ENCODE measurements at places on chromosomes 5 and 9.

DNA sequence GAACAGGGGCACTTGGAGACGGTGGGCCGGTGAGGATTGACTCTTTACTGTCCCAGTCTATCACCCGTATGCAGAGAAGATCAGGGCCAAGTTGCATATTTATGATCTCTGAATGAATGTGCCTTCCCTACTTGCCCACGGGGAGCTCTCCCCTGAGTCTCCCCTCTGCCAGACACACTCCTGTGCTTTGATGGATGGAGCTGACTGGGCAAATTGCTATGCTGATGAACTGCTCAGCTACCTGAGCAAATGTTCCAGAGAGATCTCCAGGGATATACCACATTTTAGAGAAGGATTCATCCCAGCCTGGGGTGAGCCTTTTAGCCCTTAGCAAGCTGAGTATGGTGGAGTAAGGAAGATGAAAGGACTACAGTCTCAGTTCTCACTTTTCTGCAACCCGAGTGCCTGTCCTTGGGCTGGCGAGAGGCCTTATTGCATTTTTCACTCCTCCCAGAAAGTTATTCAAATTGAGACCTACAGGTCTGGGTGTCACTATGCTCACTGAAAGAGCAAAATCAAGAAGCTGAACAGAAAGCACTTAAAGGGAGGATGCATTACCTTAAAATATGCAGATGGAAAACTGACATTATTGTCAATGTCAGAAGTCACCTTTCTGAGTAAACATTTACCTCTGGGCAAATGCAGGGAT, 526.7 kb upstream of the WWC1 start:
- peaks cover 2% of the 10 kb centered on the region for H3K27me3 ChIP-seq
- H3K27ac ChIP-seq, result no peak overlapping the region
- no peak overlapping the region for H3K4me3 ChIP-seq
- peaks cover 21% of the 10 kb centered on the region for H3K4me1 ChIP-seq
- DNase-seq, result no peak
- no peaks in the 10 kb centered on the region for H3K36me3 ChIP-seq

DNA sequence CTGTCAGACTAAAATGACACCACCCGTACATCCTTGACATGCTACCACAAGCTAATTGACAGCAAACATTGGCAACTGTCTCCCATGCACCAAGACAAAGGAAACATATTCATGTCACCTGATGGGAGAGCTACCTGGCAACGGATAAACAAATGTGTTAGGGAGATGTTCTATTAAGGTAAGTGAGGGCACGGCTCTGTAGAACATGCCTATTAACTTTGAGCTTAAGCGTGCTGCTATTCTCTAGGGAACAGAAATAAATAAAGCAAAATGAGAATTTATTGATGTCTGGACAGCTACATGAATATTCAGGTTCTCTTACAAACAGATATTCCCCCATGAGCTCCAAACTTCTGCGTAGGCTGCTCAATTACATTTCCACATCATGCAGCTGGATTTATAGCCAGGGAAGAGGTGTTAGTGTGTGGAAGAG, 361.4 kb upstream of the RFX3 start:
- H3K27ac ChIP-seq, result no peak overlapping the region
- no peaks in the 10 kb centered on the region for H3K4me1 ChIP-seq
- no peaks in the 10 kb centered on the region for H3K36me3 ChIP-seq
- H3K4me3 ChIP-seq, result no peak overlapping the region
- DNase-seq, result no peak
- peaks cover 16% of the 10 kb centered on the region for H3K27me3 ChIP-seq

DNA sequence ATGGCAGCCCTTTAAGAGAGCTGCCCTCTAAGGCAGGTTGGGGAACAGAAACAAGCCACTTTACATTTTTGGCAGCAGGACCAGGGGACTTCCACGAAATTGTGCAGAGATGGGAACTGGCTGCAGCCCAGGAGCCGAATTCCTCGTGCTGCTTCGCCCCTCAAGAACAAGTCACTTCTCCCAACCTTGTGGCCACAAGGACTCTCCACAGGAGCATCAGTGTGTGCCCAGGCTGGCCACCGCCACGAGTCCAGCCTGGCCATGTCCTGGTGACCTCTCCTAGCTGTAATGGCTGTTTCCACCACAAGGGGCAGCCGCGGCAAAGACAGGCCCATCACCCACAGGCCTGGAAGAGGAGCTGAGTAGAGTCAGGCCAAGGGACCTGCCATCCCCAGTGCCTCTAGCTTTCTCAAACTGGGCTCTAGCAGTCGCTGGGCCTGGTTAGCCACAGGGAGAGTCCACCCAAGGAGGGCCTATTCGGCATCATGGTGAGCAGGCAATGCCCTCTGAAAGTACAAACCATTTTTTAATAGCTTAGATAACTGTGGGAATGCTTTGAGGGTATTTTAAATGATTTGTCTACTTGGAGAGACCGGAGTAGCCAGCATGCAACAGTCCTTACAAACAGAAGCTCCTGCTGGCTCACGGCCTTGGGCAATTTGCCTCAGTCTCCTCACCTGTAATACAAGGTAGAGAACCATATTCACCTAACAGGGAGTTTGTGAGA, 129.0 kb downstream of the COL23A1 start:
- DNase-seq, result no peak
- H3K36me3 ChIP-seq, result no peaks in the 10 kb centered on the region

GRCh38 chr9:7003861-7004260, 246.1 kb downstream of the KDM4C start:
- H3K4me3 ChIP-seq, result no peak overlapping the region
- H3K27me3 ChIP-seq, result no peaks in the 10 kb centered on the region
- no peak for DNase-seq
- H3K4me1 ChIP-seq, result no peaks in the 10 kb centered on the region
- H3K36me3 ChIP-seq, result peaks cover 13% of the 10 kb centered on the region
- no peak overlapping the region for H3K27ac ChIP-seq

DNA sequence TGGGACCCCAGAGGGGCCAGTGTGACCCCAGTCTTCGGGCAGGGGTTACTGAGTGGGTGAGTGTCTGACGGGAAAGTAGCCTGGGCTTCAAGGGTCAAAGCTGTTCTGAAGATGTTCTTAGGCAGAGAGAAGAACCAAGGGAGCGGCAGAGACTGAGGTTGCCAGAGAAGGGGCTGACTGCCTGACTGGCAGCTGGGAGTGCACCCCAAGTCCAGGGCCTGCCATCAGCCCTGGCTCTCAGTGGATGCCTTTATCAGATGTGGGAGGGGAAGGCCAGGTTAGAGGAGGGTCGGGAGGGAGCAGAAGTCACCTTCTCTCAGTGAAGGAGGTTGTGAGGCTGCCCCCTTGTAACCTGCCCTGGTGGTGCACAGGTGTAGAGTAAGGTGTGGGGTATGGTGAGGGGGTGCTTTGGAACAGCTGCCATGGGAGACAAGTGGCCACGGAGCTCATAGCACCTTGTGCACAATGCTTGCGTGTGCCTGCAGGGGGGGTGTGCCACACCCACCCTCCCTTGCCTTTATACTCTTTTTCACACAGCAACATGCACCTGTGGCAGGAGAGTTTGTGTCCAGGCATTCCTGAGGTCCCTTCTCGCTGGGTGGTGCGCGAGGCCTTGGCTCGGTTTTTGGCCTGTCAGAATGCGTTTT, 18.9 kb downstream of the RALGPS1 start:
- no peak overlapping the region for H3K27ac ChIP-seq
- DNase-seq, result no peak
- H3K27me3 ChIP-seq, result no peaks in the 10 kb centered on the region
- no peaks in the 10 kb centered on the region for H3K4me1 ChIP-seq
- H3K36me3 ChIP-seq, result peaks cover 2% of the 10 kb centered on the region

DNA sequence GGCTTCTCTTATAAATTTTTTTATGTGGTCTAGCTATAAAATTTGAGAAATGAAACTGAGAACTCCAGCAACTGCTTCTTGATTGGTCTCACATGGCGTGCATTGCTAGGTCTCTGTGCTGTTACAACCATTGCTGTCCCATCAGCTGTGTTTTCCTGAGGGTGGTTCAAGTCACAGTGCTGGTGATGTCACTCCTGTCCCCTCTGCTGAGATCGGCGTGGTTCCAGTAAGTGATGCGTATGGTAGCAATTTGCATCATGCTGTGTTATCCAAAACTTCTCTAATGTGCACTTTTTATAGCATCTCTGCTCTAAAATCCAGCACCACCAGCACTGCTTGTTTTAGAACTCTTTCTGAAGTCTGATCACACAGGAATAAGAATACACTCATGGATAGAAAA, 112.6 kb upstream of the ZNF608 start:
- no peaks in the 10 kb centered on the region for H3K27me3 ChIP-seq
- H3K4me3 ChIP-seq, result no peak overlapping the region
- H3K27ac ChIP-seq, result no peak overlapping the region
- DNase-seq, result no peak
- H3K36me3 ChIP-seq, result no peaks in the 10 kb centered on the region
- peaks cover 4% of the 10 kb centered on the region for H3K4me1 ChIP-seq

- H3K27me3 ChIP-seq, result peaks cover 91% of the 10 kb centered on the region
- peaks cover 20% of the 10 kb centered on the region for H3K4me1 ChIP-seq
- no peak for DNase-seq
- H3K36me3 ChIP-seq, result no peaks in the 10 kb centered on the region
- H3K4me3 ChIP-seq, result no peak overlapping the region
Measured at GRCh38 chr9:126617823-126618165, 4.1 kb downstream of the LMX1B start.

- H3K4me3 ChIP-seq, result no peak overlapping the region
- DNase-seq, result no peak
- H3K4me1 ChIP-seq, result peaks cover 15% of the 10 kb centered on the region
- no peaks in the 10 kb centered on the region for H3K36me3 ChIP-seq
Measured at GRCh38 chr9:130327781-130328348, 62.3 kb downstream of the HMCN2 start.

GRCh38 chr5:100890461-100891008, 12.5 kb downstream of the ST8SIA4 start:
- no peak overlapping the region for H3K4me3 ChIP-seq
- no peak for DNase-seq
- no peaks in the 10 kb centered on the region for H3K4me1 ChIP-seq
- H3K36me3 ChIP-seq, result no peaks in the 10 kb centered on the region
- H3K27me3 ChIP-seq, result peaks cover 27% of the 10 kb centered on the region
- no peak overlapping the region for H3K27ac ChIP-seq

DNA sequence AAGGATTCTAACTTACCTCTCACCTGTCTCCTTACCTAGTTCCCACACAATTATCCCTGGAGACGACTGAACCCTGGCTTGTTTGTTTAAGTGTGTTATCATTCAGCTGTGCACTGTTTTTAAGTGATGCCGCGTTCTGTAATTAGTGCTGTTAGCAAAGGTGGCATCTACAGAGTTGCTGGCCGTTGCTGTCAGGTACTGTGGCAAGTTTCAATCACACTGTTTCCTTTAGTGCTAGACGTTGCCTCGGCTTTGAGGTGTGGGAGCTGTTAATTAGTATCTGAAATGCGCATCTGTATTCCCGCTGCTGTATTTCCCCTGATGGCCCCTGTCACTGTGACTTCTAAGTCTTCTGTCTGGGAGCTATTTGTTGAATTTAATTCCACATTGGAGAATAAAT, 193.8 kb upstream of the GAS1 start:
- H3K4me1 ChIP-seq, result peaks cover 22% of the 10 kb centered on the region
- peaks cover 4% of the 10 kb centered on the region for H3K27me3 ChIP-seq
- DNase-seq, result no peak
